ENCODE measurements at places on chromosomes 2 and 18.

GRCh38 chr18:57561728-57562423 lies 24.6 kb downstream of the FECH start:
- DNase-seq = peak; percentile 5

DNA sequence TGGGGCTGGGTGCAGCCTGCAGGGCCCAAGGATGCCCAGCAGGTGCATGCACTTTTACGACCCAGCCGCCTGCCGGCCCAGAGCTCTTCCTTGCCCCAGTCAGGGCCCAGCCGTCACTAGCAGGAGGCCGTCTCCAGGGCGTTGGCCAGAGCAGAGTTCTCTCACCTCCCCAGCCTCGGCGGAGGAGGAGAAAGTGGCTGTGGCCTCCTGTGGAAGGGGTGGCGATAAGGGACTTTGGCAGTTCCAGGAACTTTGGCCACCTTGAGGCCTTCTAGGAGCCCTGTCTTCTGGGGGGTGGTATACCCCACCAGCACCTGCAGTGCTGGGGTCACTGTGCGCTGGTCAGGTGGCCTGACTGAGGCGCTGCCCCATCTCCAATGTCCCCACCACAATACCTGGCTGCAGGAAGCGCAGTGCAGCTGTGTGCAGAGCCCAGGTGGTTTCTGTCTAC lies 22.0 kb downstream of the NPPC start:
- no peak for DNase-seq

DNA sequence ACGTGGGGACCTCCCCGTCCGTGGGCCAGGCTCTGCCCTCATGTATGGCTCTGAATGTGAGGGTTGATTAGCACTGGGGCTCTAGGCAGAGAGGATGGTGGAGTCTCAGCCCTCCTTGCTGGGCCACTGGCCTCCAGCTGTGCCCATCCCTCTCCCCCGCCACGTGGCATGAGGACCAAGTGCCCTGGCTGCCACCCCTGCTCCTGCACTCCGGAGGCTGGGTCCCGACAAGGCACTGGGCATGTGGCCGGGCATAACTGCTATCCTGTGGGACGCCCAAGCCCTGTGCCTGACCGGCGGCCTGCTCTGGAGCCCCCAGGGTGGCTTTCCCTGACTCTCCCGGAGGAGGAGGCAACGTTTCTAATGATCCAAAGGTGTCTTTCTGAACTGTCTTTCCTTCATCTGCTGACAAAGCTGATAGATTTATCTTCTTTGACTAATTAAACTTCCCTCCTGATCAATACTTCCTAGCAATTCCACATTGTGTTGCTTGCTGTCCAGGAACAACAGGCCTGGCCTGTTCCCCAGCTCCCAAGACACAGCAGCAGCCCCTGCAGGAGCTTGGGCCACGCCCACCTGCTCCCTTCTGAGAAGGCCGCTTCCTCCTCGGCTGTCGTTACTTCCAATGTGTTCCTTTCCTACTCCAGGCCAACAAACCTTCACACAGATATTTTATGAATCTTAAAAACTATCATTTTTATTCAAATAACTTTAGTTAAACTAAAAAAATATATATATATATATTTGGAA lies 132.0 kb downstream of the SNTG2 start:
- no peak for DNase-seq

GRCh38 chr2:43057026-43057741 lies 169.2 kb downstream of the ZFP36L2 start:
- no peak for DNase-seq

GRCh38 chr2:62320657-62321357 lies 124.9 kb downstream of the B3GNT2 start:
- DNase-seq = no peak

GRCh38 chr2:4882421-4882820 lies 809.8 kb upstream of the SOX11 start:
- DNase-seq = no peak

DNA sequence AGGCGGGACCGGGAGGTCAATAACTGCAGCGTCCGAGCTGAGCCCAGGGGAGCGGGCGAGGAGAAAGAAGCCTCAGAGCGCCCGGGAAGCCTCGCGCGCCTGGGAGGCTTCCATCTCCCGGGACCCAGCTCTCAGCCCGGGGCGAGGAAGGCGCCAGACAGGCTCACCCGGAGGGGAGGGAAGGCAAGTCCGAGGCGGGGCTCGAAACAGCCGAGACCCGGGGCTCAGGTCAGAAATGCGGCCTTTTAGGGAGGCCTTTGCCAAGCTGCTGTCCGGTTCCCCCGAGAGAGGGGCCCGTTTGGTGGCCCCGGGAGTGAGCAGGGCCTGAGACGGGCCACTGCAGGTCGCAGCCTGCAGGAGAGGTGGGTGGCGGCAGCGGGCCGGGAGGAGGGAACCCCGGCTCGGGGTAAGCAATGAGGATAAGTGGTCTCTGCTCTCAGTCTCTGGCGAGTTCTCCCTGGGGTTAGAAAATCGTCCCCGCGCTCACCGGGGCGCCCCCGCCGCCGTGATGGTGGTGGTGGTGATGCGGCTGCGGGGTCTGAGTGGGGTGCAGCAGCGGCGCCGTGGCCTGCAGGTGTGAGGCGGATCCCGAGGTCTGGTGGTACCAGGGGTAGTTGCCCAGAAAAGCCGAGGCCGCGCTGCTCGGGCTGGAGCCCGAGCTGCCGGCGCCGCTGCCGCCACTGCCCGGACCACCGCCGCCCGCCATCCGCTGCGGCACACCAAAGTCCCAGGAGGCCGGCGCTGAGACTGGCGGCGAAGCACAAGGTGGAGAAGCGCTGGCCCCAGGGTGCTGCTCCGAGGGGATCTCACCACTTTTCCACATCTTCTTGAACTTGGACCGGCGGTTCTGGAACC lies 2.4 kb downstream of the DLX2 start:
- no peak for DNase-seq

Data from cerebellar nuclear complex (tissue), 1 donor.